Neural crest cell (in vitro differentiated cells): ENCODE measurements at places on chromosomes 2 and 18. TPM values are rescaled to one million over a fixed set of nuclear protein-coding genes. Genes with fewer than 3 reads are reported as not detected.

DNA sequence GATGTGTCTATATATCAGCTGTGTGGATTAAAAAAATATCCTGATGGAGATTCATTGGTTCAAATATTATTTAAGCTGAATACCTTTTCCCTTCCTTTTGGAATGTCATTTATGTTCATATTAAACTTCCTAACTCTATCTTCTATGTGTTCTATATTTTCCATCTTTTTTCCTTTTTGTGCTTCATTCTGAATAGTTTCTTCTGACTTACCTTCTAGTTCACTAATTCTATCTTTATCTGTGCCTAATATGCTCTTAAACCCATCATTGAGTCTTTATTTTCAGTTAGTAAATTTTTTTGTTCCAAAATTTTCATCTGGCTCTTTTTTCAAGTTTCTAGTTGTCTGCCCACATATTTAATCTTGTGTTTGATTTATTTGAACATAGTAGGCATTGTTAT lies 219.4 kb upstream of the STON1 start:
- no peaks in the 10 kb centered on the region for H3K27me3 ChIP-seq
- H3K36me3 ChIP-seq = peaks cover 14% of the 10 kb centered on the region

GRCh38 chr18:47118981-47119380 lies 31.3 kb downstream of the HDHD2 start:
- H3K36me3 ChIP-seq = peaks cover 30% of the 10 kb centered on the region
- no peak overlapping the region for H3K27ac ChIP-seq
- no peaks in the 10 kb centered on the region for H3K4me1 ChIP-seq
- DNase-seq = no peak

GRCh38 chr2:218807626-218808025 lies 24.0 kb downstream of the PRKAG3 start:
- peaks cover 3% of the 10 kb centered on the region for H3K36me3 ChIP-seq
- H3K27me3 ChIP-seq = no peaks in the 10 kb centered on the region
- no peak for DNase-seq
- H3K4me1 ChIP-seq = peaks cover 20% of the 10 kb centered on the region

GRCh38 chr2:216871333-216871934 lies 11.6 kb upstream of the TNP1 start:
- H3K4me3 ChIP-seq = no peak overlapping the region
- no peaks in the 10 kb centered on the region for H3K27me3 ChIP-seq
- peaks cover 8% of the 10 kb centered on the region for H3K4me1 ChIP-seq

DNA sequence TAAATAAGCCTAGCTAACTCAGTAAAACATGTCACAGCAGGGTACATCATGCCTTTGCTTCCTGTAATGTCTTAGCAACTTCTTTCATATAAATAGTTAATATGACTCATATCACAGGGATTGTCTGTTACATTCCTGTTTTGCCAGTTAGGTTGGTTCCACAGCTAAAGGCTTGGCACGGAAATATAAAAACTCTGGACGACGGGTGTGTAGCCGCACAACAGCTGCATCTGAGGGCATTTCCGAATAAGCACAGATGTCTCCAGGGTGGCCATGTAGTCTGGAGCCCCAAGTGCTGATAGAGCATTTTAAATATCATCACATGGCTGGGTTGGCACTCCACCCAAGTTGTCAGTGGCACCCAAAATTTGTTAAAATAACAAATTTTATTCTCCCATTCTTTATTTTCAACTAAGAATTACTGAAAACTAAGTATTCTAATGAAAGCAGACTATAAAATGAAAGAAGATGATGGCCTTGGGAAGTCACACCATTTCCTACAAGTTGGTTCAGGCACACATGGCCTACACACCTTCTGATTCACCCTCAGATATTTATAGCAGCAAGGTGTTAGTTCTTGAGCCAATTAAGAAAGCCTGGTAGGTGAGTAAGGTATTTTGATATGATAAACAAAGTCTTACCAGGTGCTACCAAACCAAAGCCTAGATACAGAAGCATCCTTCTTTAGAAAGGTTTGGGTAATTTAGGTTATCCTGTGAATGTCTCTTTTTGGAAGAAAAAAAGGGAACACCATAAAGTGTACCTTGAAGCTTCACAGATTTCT lies 61.8 kb upstream of the STK17B start:
- no peak overlapping the region for H3K4me3 ChIP-seq
- H3K27ac ChIP-seq = no peak overlapping the region
- no peaks in the 10 kb centered on the region for H3K4me1 ChIP-seq

DNA sequence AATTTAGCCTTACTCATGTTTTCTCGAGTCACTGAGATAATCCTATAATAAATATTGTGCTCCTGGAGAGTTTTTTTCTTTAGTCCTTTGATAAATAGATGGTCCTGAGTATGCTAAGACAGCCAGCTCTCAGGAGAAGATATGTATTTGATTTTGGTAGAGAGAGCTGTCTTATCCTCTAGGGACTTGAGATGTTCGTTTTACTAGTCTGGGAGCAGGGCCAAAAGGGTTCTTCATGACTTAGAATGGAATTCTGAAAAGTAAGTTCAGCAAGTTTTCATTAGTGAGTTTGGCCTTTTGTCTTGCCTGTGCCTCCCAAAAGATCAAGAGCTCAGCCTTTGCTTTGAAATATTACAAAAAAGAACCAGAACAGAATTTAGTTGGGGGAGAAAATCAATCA lies 246.7 kb downstream of the BABAM2 start:
- H3K27me3 ChIP-seq = no peaks in the 10 kb centered on the region
- no peak for DNase-seq
- H3K4me1 ChIP-seq = peaks cover 4% of the 10 kb centered on the region
- no peak overlapping the region for H3K27ac ChIP-seq
- H3K4me3 ChIP-seq = no peak overlapping the region

GRCh38 chr2:127011796-127012195 lies 95.2 kb downstream of the BIN1 start:
- no peak overlapping the region for H3K4me3 ChIP-seq
- no peaks in the 10 kb centered on the region for H3K4me1 ChIP-seq
- H3K27me3 ChIP-seq = no peaks in the 10 kb centered on the region
- H3K36me3 ChIP-seq = no peaks in the 10 kb centered on the region

DNA sequence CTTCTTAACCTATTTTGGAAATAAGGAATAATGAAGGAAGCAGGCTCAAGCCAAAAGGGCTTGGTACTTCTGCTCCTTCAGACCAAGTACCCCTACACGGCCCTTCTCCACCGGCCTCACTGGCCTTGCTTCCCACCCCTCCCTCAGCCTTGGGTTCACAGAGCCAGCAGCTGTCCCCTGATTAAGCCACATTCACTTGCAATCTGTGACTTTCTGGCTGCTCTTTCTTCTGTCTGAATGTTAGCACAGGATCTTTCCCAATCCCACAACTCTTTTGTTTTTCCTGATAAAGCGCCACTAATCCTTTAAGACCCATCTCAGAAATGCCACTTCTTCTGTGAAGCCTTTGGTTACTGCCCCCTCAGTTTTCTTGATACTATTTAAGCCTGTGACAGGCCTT lies 52.4 kb downstream of the REEP1 start:
- no peaks in the 10 kb centered on the region for H3K27me3 ChIP-seq
- DNase-seq = no peak
- H3K36me3 ChIP-seq = no peaks in the 10 kb centered on the region
- H3K4me1 ChIP-seq = peaks cover 3% of the 10 kb centered on the region
- peak overlapping the region; percentile 8 for H3K27ac ChIP-seq
- no peak overlapping the region for H3K4me3 ChIP-seq

The FOXI3 gene
- 0.12 TPM in 1 of 2 replicates, not detected in the other for total RNA-seq

The KCNIP3 gene
- total RNA-seq = 2.9 and 4.1 TPM in 2 replicates

The GALNT3 gene
- total RNA-seq = 3.1 and 3.4 TPM in 2 replicates

The SCN3A gene
- 3.7 and 4.9 TPM in 2 replicates for total RNA-seq
